ENCODE measurements at places on chromosomes 12 and 14.

GRCh38 chr14:67393689-67394088, 18.3 kb downstream of the PLEK2 start:
- no peak for DNase-seq

GRCh38 chr14:83312511-83312910, 1778.9 kb upstream of the SEL1L start:
- no peak for DNase-seq

DNA sequence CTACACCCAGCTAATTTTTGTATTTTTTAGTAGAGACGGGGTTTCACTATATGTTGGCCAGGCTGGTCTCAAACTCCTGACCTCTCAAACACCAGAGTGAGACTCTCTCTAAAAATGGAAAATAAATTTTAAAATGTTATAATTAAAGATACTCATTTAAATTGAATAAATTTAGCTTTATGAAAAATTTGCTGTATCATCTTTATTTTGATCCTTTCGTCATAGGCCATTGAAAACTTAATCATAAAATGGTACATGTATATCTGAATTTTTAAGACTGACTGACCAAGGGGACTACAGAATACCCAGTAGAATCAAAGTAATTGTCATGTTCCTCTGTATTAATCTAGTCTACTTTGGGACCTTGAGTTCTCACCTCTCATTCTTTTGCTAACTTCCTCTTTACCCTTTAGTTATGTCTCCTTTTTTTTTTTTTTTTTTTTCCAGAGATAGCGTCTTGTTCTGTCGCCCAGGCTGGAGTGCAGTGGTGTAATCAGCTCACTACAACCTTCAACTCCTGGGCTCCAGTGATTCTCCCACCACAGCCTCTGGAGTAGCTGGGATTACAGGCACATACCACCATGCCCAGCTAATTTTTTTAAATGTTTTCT, 9.5 kb downstream of the RAB5B start:
- DNase-seq = no peak

- no peak for DNase-seq
Observed at GRCh38 chr12:95970905-95971304, 25.2 kb downstream of the HAL start.

- DNase-seq = no peak
Observed at GRCh38 chr12:94284859-94285258, 136.5 kb downstream of the PLXNC1 start.

- no peak for DNase-seq
Observed at GRCh38 chr14:52703225-52703624, 3.8 kb upstream of the PSMC6 start.

DNA sequence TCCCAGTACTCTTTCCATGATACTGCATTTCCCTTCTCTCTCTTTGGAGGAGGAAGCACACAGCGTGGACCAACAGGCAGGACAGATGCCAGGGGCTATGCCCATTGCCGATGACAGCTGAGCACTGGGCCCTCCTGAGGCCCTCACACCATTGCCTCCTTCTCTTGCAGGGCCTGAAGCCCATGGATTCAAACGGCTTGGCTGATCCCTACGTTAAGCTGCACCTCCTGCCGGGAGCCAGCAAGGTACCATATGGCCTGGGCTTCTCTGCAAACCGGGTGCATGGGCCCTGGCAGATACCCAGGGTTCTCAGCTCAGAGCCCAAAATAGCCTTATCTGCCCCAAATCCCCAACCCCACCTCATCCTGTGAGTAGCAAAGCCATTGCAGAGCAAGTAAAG, 25.2 kb upstream of the OAS1 start:
- no peak for DNase-seq

DNA sequence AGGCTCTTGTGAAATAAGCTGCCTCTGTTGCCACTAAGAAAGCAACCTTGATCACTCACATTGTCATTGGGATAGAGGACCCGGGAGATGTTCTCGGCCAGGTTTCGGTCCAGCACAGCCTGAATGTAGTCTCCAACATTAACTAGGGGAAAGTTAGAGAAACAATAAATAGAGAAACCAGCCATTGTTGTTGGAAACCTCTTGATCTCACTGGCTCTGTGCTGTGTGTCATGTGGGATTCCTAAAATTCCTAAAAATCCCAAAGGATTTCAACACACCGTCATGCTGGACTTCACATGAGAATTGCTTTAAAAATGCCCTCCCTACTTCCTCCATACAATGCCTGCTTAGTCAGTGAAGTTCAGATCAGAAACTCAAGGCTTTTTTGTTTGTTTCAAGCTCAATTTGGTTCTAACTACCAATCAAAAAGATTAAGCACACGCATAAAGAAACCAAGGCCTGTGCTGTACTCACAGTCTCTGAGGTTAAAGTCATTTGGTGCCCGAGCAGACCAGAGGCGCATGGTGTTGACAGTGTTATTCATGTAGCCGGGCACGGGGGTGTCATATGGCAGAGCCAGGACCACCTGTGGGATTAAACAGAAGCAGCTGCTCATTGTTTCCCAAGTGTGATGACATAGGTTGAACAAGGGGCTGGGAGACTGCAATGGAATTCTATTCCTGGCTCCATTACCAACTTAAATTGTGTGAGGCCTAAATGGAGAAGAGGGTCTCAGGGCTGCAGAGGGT, 23.6 kb downstream of the PYGL start:
- DNase-seq = no peak

GRCh38 chr12:65643595-65644386, 180.5 kb upstream of the HMGA2 start:
- no peak for DNase-seq
